ENCODE measurements at places on chromosomes 7 and 10.

- no peak for DNase-seq
Observed at GRCh38 chr10:128384831-128385230, 258.6 kb upstream of the MKI67 start.

GRCh38 chr10:57513637-57514036 is 754.1 kb downstream of the IPMK start:
- no peak for DNase-seq

DNA sequence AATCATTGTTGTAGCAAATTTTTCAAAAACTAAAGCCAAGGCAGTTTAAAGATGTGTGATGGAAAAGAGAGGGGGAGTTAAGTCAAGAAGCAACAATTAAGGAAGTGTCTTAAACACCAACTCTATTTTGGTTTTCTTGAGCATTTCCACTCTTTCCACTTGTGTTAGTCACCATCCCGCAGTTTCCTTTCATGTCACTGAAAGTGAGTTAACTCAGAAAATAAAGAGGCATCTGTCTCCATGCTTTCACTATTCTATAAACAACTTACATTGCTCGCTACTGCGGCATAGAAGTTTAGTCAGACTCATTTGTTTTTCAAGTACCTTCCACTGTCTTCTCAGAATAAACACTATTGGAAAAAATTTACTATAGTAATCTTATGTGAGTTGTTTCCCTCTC is 284.9 kb upstream of the SEMA3D start:
- no peak for DNase-seq

- DNase-seq = no peak
Observed at GRCh38 chr7:158350166-158350900, 237.3 kb downstream of the PTPRN2 start.

DNA sequence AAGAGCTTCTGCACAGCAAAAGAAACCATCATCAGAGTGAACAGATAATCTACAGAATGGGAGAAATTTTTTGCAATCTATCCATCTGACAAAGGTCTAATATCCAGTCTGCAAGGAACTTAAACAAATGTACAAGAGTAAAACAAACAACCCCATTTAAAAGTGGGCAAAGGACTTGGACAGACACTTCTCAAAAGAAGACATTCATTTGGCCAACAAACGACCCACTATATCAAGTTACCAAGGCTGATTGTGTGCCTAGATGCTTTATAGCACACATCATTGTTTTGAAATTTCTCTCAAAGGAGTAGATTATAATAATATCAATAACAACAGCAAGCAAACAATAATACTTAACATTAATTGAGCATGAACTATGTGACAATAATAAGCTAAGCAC is 117.1 kb downstream of the TFPI2 start:
- DNase-seq = no peak

DNA sequence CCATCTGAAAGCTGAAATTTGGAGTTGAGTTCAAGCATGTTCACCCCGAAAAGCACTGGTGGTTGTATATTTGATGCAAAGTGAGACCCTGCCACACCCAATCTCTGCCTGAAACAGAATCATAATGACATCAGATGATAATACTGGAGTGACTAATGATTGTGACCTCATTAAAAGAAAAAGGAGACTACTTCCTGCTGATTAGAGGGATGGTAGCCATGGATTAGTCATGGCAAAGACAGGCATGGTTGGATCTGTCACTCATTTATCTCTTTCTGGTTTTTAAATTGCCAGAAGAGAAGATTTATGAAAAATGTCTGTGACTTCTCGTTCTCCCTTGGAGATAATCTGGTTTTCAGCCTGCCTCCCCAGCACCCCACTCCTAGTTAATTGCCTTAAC is 101.2 kb downstream of the BAMBI start:
- DNase-seq = no peak
